Panc1 (cell line): ENCODE measurements at places on chromosomes 7 and 10. TPM values are rescaled to one million over a fixed set of nuclear protein-coding genes. Genes with fewer than 3 reads are reported as not detected.

MYL10 gene
- total RNA-seq: not detected

AKR1C8 gene
- not detected for total RNA-seq

PDK4 gene
- 1.4 TPM for total RNA-seq

NOM1 gene
- 30.3 TPM for total RNA-seq

RSBN1L gene
- 18.0 TPM for total RNA-seq

LLCFC1 gene
- total RNA-seq: not detected

LUC7L2 gene
- 110 TPM for total RNA-seq

CAMK2B gene
- 0.26 TPM for total RNA-seq
